ENCODE measurements at places on chromosomes 16 and 17.
A peak's percentile ranks its signal among the peaks of the same experiment; 100 is the strongest.

DNA sequence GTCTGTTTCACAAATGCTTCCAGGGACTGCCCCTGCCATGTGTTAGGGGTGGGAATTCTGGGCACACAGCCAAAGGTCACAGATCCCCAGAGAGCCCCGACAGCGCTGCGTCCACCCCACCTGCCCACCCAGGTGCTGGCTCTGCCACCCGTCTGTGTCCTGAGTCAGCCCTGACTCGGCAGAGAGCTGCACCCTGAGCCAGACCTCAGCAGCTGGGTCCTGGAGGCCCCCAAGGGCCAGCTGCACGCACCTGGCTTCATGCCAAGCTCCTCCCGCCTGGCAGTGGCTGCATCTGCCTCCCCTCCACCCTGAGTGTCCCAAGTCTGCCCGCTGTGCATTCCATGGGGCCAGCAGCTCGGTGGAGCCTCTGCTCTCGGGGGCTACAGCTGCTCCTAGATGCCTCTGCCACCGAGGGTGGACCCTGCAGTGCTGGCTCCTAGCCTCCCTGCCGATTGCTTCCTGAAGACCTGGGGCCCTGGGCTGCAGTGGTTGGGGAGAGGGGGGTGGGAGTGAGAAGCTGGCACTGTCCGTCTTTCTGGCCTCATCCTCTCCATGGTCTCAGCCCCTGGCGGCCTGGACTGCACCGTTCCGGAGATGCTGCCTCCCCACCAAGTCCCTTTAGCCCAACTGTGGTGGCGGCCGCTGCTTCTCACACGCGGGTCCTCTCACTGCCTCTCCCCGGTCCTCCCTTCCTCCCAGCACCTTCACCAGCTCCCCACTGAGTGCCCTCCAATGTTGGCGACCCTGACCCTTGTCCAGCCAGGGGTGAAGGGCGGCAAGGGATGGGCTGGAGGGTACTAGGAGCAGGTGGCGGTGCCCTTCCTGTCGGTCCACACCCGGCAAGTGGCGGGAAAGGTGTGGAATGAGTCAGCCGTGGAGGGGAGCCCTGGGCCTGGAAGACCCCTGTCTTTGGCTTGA is 3.0 kb downstream of the SECTM1 start:
- DNase-seq: peak; percentile 91

DNA sequence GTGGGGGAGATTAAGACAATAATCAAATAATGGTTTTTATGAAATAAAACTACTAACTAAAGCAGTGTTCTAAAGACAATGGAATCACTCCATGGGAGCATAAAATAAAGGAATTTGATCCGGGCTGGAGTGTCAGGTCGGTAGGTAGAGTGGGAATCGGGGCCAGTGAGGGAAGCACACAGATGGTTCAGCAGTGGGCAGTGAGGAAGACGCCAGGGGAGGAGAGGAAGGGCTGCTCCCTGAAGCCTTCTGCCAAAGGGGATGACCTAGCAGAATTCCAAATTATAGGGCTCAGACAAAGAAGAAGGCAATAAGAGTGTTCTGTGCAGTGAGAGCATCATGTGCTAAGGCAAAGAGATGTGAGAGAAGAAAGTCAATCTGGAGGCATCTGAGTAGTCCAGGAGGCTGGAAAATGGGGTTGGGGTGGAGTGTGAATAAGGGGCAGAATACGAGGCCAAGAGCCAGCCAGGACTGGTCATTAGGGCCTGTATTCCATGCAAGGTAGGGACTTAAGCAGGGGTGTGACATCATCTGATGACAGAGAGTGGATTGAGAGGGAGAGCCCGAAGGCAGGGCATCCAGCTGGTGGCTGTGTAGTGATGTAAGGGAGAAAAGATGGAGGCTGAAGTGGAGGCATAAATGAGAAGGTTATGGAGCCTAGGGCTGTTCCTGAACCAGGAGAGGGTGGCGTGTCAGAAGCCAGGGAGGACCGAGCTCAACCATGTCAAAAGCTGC is 137.6 kb downstream of the COPRS start:
- no peak for DNase-seq

DNA sequence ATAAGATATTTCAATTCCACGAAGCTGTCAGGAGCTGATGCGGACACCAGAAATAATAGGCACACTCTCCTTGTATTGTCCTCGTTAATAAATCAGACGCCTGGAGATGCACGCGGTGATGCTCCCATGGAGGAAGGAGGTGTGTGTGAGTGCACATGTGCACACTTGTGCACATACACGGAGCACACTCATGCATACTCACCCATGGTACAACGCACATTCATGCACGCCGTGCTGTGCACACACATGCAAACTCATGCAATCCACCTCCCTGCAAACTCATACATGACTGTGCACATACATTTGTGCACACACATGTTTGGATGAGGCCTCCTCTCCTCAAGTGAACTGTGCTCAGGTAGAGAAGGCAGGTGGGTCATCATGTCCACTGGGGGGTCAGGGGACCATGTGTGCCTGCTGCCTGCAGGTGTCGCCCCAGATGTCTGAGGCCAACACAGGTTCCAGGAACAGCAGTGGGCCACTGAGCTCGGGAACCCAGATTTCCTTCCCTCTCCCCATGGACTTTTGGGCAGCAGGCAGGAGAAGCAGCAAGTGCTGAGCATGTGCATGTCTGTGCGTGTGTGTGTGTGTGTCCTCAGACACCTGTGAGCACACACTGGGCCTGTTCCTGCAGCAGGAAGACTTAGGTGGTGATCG is 165.3 kb downstream of the SDK2 start:
- DNase-seq: no peak

GRCh38 chr16:66344533-66345145 is 21.9 kb upstream of the CDH5 start:
- peak; percentile 48 for DNase-seq

DNA sequence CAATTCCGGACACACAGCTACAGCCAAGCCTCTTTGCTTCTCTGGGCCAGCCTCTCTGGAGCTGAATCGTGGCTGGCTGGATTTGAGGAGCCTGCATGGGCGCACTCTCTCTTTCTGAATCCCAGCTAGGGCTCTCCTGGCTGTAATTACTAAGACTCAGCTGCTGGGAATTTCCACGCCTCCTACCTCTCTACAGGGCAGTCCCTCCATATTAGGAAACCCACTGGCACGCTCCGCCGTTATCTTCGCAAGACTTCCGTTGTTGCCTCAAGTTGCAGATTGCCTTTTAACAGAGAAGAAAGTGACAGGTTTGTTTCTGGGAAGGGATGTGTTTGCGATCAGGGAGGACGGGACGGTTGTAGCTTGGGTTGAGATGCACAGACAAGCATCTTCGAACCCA is 188.4 kb upstream of the NLRP1 start:
- DNase-seq: no peak
